ENCODE measurements at places on chromosomes 16 and 17.
A peak's percentile ranks its signal among the peaks of the same experiment; 100 is the strongest.

DNA sequence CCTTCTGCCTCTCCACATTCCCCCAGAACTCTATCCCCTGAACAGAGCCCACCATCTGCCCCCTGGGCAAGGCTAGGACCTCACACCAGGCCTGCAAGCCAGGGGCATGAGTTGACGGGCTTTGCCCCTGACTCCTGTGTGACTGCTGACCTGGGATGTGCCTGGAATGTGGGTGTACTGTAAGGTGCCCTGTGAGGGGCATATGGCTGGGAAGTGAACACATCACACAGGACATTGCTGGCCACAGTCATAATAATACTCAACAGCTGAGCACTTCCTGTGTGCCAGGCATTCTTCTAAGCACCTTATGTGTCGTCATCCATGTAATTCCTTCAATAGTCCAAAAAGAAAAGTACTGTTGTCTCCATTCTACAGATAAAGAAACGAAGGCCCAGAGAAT is 13.3 kb downstream of the CES4A start:
- DNase-seq: no peak

DNA sequence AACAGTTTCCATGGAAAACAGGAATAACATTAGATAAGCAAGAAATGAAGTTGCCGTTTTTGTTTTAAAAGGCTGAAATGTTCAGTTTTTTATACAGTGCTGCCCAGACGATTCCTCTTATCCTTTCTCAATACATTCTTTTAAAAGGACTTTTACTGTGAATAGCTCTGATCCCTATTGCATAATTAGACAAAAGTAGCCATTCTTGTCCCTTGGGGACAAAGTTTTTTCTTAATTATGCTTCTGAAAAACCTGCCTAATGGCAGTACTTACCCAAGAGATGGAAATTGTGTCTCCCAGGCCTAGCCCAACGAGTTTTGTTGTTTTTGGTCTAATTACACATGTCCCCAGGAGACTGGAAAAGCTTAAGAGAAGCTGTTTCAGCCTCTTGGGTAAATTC is 27.6 kb downstream of the NXPH3 start:
- no peak for DNase-seq

DNA sequence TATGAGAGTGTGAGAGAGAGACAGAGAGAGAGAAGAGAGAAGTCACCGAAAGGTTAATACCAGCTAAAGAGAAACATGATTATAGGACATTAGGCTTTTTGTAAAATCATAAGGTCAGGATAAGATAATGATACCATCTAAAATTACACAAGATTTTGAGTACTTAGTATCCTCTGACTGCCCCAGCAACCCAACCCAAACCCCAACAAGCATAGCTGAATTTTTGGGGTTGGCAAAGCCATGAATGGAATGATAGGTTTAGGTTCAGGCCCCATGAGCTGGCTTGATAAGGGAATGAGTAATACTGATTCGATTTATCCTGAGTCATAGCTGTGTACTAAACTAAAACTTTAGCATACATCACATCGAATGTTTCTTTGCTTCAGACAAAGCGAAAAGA is 259.5 kb downstream of the IRX3 start:
- no peak for DNase-seq

DNA sequence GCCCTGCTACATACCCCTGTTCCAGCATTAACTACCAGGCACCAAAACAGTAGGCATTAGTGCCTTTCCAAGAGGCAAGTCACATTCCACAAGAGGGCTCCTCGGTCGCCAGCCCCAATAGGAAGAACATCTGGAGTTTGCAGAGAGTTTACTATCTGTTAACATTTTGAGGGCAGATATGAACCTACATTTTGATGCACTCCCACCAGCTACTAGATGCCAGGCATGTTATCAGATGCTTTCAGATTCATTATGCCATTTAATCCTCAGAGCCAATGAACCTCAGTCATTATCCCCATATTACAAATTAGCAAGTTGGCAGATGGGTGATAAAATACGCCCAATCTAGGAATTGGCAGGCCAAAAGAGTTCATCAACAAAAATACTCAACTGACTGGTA is 4.2 kb upstream of the CMTM2 start:
- no peak for DNase-seq

GRCh38 chr17:51629232-51629631 is 368.9 kb downstream of the UTP18 start:
- no peak for DNase-seq

GRCh38 chr17:2253362-2253761 is 50.2 kb downstream of the SMG6 start:
- no peak for DNase-seq

DNA sequence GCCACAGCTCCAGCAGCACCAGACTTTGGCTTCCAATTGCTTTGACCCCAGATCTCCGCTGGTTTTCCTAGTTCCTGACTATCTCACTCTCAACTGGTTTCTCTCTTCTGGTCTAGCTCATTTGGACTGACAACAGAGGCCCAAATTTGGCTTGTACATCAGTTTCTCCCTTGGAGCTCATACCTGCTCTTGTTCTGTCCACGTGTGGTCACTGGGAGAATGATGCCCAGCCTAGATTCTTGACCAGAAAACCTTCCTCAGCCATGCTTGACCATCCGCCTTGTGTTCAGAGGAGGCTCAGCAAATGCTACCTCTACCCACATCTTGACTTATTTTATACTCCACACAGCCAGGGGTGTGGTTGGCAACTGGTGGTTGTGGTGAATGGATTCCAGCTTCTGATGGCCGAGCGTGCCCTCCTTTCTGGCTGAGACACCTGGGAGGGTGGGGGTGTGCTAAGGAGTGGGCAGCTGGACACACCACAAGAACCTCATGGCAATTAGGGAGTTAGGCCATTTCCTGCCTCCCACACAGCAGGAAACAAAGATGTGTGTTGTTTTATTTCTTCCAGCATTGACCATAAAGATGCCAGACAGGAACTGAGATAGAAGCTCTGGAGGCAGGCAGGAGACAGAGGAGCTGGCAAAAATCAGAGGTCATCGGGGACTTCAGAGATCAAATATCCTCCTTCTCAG is 93.8 kb upstream of the FAM20A start:
- DNase-seq: no peak

GRCh38 chr17:34703533-34703932 is 124.2 kb downstream of the TMEM132E start:
- peak; percentile 84 for DNase-seq

DNA sequence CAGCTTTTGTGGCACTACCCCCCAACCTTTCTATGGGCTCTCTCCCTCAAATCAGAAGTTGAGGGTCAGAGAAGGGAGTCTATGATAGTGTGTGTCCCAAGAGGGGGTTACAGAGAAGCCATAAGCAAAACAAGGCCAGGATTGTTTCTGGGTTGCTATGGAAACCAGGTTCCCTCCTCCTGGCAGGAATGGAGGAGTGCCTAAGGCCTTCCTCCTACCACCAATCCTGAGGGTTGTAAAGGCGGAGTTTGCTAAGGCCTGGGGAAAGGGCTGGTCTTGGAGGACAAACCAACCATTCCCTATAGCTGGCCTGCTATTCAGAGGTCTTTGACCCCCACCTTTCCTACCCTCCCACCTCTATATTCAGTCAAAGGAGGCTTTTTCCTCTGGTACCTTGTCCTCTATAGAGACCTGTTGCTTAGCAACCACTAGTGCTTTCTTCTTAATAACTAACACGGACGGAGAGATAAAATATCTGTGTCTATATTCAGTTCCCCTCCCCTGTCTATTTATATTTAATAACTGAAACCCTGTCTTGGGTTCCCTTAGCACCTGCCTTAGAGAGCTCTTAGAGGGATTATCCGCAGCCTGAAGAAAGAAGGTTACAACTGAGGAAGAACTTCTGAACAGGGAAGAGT is 43.4 kb downstream of the NEUROD2 start:
- peak; percentile 88 for DNase-seq

- no peak for DNase-seq
These were observed 1.3 kb upstream of the BAIAP2 start for GRCh38 chr17:81033535-81034167.

GRCh38 chr17:4944554-4945175 is 3.7 kb downstream of the PFN1 start:
- no peak for DNase-seq

DNA sequence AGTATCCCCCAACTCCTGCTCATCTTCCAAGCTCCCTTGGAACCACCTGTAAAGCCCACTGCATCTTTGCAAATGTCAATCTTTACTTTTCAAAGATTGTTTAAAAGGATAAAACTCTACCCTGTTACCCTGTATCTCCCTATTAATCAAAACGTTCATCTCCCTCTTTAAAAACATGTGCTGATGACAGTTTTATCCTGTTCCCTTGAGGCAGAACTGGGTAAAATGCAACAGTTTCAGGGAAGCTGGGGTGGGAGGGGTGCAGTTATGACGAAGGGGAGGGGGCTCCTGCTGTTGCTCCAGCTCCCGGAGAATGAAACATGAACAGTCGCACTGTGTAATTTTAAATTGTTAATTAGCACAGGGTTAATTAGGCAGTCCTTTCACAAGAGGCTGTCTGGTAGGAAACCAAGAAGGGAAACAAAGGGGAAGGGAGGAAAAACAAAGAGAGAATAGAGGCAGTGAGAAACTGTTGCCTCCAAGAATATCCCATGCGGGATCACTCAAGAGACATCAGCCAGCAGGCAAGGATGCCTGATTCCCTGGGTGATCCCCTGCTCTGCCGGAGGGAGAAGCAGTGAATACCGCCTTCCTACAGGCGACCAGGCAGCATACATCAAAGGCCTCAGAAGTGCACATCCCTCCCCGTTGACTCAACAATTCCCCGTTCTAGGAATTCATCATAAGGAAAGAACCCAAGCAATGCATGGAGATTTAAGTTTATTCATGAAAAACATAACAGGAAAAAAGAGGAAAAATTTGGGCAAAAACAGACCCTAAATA is 84.2 kb downstream of the ZFHX3 start:
- no peak for DNase-seq

DNA sequence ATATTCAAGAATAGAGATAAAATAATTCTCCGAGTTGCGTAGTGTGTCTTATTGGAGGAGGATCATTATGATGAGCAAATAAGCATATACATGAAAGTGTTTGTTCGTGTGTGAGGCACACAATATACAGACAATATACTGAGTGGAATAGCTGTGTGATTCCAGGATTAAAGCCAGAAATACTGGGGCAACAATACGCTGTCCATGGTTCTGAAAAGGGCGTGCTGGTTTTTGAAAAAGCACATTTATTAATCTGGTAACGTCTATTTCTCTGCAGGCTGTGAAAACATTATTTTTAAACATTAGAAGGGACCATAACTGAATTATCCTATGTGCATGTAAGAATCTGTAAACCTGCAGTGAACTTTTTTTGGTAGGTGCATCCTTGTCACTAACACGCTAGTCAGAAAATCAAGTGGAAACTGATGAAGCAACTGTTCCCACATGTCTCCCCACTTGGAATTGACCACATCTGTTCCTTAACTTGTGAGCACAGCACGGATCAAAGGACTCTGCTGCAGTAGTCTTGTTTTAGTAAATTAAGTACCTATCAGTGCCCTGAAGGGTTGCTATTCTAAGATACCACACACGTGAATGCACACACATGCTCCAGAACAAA is 346.0 kb downstream of the GRIN2A start:
- DNase-seq: peak; percentile 70

GRCh38 chr17:28959471-28959871 is 8.2 kb upstream of the PHF12 start:
- no peak for DNase-seq

DNA sequence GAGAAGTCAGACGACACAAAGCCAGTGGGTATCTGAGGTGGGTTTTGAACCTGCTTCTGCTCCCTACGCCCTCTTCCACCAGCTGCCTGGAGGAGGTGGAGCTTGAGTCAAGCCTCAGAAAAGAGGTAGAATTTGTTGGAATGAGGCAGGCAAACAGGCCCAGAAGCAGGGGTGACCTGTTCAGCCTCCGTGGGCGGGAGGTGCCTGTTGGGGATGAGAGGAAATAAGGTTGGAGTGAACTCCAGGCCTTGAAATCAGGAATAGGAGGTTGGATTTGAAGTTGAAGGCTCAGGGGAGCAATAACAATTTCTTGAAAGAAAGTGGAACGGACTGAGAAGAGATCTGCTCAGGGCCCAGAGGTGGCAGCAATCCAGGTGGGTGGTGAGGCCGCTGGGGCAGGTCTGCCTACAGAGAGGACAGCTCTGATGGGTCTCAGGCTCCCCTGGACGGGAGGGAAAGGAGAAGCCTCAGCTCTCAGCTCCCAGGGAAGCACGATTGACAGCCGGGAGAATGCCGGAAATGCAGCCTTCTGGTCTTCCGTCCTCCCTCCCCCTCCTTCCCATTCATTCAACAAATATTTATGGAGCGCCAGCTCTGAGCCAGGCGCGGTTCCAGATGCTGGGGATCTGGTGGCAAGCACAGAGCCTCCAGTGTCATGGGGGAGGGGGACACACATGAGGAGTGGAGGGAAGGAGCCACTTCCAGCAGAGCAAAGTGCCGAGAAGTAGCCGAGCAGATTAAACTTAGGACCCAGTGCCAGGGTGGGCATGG is 61.9 kb upstream of the CIBAR2 start:
- no peak for DNase-seq

- DNase-seq: peak; percentile 57
These were observed 108.1 kb downstream of the SNX11 start for GRCh38 chr17:48215583-48216139.

DNA sequence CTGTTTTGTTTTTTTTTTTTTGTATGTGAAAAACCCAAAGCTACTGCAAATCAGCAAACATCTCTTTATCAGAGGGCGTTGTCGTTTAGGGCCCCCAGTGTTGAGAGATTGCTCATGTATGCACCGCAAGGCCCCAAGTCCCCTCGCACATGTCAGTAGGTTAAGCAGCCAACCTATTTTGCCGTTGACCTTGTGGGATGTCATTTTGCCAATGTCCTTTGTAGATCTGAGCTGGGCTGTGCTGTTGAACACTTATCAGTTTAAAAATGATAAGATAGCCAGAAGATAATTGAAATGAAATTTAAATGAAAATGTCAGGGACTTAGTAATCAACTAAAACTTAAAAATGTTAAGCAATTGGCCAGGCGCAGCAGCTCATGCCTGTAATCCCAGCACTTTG is 26.2 kb downstream of the ARSG start:
- DNase-seq: no peak

- no peak for DNase-seq
These were observed 2.6 kb downstream of the ARHGAP17 start for GRCh38 chr16:25012525-25012991.

- no peak for DNase-seq
These were observed 4.4 kb upstream of the KRT37 start for GRCh38 chr17:41428591-41429291.

DNA sequence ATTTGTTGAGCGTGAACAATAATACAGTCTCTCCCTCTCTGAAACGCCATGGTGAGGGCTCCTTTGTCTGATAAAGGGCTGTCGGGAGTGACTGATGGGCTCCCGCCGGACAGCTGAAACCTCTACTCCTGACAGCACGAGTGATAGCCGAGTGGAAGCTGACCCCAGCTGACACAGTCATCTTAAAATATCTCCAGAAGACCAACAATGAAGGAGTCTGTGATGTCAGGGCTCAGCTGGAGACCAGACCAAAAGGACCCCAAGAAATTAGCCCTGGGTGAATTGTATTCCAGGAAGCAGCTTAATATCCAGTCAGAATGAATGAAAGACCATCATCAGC is 22.4 kb downstream of the CCDC182 start:
- no peak for DNase-seq

All from iPS-NIHi11 (cell line).